ENCODE measurements at places on chromosomes 3 and 15.

DNA sequence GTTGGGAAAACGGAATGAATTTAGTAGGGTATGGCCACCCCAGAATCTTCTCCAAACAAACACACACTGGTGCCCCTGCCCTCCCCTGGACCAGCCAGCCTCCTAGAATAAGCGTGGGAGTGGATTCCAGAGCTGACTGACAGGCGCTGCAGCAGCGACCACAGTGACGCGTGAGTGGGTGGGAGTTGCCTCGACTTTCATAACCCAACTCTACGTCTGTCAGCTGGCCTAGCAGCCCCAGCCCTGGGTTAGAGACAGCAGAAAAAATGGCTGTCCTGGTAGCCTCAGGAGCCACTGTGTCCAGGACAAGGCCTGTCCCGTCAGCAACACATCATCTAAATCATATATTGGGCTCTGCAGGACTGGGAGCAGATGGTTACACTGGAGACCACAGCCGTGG lies 10.0 kb downstream of the PLA2G4B start:
- DNase-seq = no peak

GRCh38 chr3:11289864-11290263 lies 17.7 kb downstream of the ATG7 start:
- DNase-seq = no peak

DNA sequence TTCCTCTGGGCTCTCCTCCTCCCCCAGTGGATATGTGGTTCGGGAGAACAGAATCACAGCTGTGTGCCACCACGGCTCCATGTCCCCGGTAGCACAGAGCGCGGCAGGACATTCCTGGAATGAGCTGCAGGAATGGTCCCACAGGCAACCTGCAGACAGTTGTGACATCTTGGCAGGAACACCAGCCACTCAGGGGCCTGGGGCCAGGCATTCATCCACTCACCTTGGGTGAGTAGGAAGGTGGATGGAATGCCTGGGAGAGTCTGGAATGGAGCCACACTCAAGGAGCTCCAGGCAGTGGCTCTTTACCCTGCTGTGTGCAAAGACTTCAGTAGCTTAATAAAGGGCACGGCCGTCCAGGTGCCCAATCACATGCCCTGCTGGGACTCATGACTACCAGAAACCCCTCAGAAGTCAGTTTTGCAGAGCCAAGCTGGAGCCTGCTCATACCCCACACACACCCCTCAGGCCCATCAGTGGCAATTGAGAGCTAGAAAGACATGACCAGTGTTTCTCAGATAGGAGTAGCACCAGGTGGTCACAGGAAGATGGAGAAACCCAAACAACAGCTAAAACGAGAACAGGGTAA lies 117.3 kb upstream of the PRR20G start:
- no peak for DNase-seq

DNA sequence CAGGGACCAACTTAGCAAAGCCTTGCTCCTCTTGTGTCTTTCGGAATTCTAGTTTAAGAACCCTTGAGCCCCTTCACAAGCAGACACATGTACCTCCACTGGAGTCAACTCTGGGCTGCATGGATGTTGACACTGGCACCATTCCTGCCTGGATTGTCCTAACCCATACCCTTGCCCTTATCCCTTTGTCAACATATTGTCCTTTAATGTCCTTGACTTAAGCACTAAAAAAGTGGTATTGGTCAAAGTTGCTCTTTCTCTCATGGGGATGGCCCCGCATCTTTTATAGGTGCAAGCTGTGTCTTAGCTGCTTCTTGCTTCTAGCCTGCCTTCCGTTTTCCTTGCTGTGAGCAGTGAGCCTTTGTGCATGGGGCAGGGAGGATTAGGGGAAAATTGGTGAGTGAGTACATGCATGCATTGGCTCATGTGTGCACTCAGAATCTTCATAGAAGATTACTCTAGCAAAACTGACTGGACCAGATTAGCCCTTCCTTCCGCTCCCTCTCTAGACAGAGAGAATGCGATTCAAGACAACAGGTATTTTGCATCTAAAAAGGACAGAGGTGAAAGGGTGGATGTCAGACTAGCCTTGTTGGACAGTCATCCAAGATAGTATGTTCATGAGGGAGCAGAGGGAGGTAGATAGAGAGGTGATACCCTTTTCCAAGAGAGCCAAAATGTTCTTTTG lies 42.4 kb downstream of the TGFBR2 start:
- no peak for DNase-seq

DNA sequence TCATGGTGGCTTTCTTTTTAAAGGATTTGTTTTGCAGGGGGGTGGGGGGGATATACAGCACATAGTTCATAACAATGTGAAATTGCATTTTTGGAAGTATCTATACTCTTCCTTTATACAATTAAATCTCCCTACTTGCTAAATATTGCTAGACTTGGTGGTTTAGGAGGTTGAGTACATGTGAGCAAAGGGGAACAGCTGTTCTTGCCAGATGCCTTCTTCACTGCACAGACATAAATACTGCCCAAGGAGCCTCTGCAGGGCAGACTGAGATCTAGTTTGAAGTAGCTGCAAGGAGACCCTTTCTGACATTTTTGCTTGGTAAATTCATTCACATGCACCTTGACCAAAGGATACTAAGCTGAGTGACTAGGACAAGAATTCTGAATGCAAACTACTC lies 228.6 kb upstream of the IL12A start:
- no peak for DNase-seq

DNA sequence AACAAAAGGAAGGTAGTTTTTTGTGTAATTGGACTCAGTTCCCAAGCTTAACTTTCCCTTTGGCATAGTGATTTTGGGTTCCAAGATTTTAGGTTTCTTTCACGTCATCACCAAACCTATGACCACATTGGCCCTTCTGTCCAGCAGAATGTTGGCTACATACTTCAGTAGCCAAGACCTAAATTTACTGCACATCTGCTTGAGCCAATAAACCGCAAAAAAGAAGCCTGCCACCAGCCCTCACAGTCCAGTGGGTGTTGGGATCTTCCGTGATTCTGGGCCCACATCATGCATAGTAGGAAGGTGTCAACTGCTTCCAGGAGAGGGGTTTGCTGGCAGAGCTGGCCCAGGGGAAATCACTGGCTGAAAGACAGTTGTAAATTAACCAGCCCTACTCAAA lies 57.6 kb upstream of the LIPC start:
- DNase-seq = no peak

DNA sequence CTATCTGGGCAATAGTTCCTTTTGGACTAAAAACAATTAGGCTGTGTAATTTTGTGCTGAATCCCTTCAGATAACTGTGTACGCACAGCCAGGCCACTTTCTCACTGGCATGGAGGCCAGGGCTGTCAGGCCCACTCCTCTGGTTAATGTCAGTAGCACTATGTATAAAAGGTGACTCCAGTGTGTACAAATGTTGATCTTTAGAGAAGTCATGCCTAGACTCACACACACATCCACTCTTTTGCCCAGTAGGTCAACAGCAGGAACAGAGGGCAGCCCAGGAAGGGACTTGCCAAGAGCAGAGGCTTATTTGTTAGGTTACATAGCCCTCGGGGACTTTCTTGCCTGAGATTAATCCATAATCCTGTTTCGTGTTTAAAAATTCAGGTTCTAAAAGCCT lies 416.6 kb upstream of the WNT5A start:
- DNase-seq = no peak

GRCh38 chr3:151890721-151891141 lies 17.3 kb downstream of the SUCNR1 start:
- peak; percentile 25 for DNase-seq

DNA sequence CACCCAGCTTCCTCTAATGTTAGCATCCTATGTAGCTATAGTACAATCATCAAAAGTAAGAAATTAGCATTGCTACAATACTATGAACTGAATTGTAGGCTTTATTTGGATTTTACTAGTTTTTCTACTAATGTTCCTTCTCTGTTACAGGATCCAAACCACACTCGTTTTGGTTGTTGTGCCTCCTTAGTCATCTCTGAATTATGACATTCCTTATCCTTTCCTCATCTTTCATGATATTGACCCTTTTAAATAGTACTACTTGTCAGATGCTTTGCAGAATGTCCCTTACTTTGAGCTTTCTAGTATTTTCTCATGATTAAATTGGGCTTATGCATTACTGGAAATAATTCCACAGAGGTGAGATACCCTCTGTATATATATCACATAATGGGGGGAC lies 265.4 kb downstream of the VPS13C start:
- DNase-seq = no peak

- no peak for DNase-seq
These were observed 29.4 kb upstream of the ATP8B4 start for GRCh38 chr15:50148362-50148963.

GRCh38 chr3:112345681-112346080 lies 12.7 kb downstream of the CD200 start:
- DNase-seq = no peak

DNA sequence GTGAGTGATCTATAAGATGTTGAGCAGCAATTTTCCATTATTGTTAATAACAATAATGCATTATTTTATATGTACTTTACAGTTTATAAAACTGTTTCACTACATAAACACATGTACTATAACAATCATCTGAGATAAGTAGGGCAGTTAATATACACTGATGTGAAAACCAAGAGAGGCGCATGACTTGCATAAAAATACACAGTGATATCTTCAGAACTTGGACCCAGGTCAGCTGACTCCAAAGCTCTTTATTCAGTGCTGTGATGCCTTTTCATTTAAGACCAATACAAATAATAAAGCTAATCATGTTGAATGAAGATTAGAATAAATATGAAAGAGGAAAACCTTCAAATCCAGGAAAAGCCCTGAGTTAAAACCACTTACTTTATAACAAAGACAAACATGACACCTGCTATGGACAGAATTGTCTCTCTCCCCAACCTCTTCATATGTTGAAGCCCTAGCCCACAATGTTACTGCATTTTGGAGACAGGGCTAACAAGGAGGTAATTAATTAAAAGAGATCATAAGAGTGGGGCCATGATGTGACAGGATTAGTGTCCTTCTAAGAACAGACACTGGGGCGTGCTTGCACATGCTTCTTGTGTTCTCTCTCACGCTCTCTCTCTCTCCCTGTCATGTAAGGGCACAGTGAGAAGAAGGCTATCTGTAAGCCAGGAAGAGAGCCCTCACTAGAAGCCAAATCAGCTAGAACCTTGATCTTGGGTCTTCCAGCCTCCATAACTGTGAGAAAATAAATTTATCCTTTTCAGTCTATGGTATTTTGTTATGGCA lies 55.8 kb upstream of the TSPAN3 start:
- no peak for DNase-seq

- no peak for DNase-seq
These were observed 31.4 kb downstream of the SLC49A4 start for GRCh38 chr3:122826278-122826677.

DNA sequence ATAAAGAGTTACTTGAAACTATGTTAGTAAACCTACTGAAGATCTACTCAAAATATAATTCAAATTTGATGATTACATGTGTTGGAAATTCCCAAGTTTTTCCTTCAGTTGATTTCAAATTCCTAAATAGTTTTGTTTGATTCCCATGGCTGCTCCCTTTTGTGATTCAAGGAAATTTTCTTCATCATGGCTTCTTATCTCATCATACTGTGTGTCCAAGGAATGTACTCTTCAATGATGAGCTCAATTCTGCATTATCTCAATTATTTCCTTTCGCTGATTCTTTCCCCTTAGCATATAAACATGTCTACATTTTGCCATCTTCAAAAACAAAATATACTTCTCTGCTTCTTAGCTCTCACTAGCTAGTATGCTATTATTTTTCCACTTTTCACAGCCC lies 460.4 kb upstream of the NAALADL2 start:
- no peak for DNase-seq

DNA sequence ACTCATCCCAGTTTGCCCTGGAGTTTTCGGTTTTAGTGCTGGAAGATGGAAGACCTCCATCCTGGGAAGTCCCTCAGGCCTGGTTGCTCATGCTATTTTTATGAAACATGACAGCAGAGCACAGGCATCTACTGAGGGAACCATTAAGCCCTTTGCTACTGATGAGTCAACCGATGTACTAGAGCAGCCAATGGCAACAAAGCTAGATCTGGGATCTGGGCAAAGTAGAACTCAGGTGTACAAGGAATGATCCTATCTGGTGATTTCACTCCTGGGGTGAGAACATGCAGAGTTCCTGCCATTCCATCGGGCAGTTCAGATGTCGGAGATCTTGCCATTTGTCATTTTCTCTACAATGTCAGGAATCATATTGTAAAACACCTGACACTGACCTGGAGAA lies 166.2 kb upstream of the NSMCE3 start:
- no peak for DNase-seq

DNA sequence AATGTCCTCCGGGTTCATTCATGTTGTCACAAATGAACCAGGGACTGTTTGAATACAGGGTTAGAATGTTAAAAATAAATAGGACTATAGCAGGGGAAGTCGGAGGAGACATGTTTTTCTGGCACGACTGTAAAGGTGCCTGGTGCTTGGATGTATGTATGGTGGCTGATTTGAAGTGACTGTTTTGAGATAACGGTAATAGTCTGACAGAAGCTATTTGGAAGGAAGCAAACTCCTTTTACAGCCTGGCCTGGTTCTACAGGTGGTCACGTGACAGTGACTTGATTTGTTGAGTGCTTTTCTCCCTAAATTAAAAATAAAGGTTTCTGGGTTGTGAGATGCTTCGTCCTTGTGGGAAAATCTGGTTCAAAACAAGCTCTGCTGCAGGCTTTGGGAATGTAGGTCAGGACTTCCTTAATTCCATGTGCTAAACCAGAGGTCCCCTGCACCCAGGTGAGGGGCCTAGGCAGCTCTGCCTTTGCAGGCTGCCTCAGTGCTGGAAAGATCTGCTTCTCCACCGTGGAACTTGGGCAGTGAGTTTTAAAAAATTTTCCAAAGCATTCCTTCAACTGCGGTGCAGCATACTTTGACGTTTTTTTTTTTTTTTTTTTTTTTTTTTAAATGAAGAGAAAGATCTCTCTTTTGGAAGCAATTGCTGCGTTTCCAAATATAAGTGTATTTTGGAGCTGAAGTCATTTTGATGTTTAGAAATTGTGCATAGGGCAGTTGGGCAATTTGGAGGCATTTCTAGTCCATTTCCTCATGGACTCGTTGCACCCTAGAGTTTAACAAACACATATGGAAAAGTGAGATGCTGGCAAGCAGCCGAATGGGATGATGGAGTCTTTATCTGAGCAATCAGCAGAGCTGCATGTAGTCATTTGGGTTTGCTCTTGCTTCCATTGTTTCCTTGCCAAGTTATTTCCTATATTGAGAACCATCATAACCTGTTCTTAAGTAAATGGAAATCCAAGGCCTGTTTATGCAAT lies 30.9 kb downstream of the ITPR1 start:
- no peak for DNase-seq
